ENCODE measurements at places on chromosomes 11 and 22.

GRCh38 chr11:30852645-30853044 lies 266.5 kb upstream of the MPPED2 start:
- DNase-seq: no peak

- no peak for DNase-seq
Observed at GRCh38 chr22:43443152-43443471, 31.3 kb downstream of the MPPED1 start.

DNA sequence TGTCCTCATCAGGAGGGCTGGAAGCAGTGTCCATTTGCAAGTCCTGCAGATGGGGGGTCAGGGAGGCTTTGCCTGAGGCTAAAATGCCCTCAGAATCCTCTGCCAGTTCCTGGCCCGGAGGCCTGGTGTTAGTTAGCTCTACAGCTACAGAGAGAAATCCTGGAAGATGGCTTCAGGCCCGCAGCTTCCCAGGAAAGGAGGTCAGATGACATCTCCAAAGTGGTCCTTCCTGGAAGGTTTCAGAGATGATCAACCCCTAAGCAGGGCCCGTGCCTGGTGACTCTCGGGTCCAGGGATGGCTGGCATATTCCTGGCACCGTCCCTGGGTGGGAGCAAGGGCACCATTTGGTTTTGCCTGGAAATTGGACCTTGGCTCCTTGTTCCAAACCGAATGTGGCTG lies 959.1 kb downstream of the BRD1 start:
- DNase-seq: no peak

GRCh38 chr11:93512949-93513667 lies 30.1 kb downstream of the SMCO4 start:
- no peak for DNase-seq

DNA sequence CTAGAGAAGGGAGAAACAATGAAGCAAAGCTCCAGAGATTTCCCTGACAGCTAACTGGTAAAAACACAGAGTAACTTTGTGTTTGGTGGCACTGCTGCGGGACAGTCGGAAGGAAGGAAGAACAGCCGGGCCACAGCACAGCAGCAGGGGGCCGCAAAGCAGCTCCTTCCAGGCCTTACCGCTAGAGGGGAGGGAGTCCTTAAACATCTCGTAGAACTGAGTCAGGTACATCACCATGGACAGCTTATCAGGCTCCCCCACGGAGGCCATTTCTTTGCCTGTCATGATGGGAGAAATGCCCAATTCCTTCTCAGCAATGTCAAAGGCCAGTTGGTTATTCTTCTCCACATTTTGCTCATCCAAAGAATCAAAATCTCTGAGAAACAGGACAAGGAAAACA lies 114.6 kb upstream of the BID start:
- no peak for DNase-seq

DNA sequence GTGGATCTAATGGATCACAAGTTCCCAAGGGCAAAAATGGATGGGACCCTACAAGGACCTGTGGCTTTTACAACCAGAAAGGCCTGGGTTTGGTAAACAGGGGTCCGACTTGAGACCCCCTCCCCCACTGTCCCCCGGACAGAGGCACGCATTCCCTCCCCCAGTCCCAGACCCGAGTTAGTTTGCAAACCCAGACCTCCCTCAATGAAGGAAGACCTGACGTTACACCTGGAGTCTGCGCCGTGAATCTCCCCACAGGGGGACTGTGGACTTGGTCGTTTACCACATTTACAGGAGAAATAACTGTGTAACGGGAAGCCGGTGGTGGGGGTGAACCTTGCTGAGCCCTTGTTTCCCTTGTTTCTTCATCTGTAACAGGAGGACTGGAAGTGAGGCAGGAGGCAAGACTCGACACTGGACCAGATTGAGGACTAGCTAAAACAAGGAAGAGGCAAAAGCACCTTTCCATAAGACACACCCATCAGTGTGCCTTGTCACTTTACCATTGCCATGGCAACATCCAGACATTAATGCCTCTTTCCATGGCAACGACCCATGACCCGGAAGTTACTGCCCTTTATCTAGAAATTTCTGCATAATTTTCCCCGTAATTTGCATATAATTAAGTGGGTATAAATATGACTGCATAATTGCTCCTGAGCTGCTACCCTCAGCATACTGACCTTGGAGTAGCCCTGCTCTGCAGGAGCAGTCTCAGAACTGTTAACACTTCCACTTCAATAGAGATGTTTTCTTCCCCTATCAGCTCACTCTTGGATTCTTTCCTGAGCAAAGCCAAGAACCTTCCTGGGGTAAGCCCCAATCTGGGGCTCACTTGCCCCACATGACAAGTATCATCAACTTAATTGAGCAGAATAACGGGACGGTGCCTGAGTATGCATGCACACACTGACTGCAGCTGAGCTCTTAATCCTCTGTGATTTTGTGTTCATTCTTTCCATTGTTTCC lies 25.4 kb downstream of the PDGFB start:
- DNase-seq: no peak

GRCh38 chr11:26837154-26837553 lies 115.3 kb upstream of the SLC5A12 start:
- DNase-seq: no peak

GRCh38 chr22:36194971-36195370 lies 6.6 kb downstream of the APOL4 start:
- peak; percentile 15 for DNase-seq

DNA sequence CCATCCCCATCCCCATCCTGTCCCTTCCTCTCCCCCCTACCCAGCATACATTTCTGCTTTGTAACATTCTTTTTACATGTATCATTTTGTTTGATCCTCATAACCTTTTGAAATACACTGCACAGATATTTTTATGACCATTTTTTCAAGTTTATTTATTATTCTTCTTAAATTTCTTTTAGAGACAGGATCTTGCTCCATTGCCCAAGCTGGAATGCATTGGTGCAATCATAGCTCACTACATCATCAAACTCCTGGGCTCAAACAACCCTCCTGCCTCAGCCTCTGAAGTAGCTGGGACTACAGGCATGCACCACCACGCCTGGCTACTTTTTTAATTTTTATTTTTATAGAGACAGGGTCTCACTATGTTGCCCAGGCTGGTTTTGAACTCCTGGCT lies 99.4 kb upstream of the AKIP1 start:
- DNase-seq: no peak
